ENCODE measurements at places on chromosomes 5 and 9.

- no peak for DNase-seq
Observed at GRCh38 chr5:88677376-88677895, 205.5 kb downstream of the MEF2C start.

DNA sequence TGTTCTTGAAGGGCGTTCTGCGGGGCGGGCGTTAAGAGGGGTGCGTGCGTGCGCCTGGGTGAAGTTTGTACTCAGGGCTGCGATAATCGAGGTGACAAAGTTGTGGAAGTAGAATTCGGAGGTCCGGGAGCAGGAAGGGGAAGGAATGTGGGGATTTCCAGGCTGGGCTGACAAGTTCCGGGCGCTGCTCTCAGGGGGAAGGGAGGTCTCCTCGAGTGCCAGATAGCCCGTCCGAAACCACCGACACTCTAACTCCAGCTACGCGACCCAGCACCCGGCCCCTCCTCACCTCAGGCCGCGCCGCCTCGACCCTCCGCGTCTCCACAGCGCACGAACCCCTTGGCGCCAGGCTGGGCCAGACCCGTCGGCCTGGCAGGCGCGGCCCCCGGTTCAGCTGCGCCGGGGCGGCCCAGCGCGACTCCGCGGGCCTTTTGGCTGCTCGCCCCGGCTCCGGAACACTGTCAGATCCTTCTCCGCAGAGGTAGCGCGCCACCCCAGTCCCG is at the start of gene IL6ST:
Gene IL6ST (minus strand): TSS at position 469 of the 503 bp plus-strand sequence. CDS start 18,685 bp downstream, outside the sequence.
- DNase-seq, result no peak

DNA sequence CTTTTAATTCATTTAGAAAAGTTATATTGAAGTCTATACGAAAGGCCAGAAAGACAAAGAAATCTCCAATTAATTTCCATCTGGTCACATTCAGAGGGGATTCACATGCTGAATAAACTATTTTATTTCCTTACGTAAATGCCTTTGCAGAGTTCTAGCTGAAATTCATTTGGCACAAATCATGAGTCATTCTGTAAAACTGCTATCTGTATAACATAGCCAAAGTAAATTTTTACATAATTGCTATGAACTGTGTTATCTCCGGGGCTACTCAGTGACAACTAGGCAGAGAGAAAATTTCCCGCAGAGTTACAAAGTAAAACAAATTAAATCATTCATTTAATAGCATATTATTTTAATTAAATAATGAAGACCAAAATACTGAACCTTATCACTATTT is 463.2 kb upstream of the ADAMTS16 start:
- no peak for DNase-seq

DNA sequence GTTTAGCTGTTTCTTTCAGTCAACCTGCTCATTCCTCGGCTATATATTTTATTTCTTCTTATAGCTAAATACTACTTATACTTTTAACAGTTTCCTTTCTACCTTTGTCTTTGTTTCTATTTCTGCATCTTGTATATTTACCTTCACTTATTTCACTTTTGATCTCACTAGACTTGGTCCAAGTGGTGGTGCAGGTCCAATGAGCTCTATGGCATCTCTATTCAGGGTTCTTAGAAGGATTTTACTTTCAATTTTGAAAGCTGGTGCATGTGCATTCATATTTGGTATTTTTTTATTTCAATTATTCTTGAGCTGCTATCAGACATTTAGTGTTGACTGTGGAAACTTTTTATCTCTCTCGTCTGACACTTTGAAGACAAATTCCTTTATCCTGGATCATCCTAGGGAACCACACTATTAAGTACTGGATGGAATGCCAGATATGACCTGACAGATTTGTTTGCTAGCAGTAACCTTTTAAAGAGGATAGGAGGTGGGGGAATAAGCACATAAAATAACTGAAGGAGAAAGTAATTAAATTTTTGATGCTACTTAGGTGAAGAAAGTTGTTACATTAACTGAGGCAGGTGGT is 123.1 kb upstream of the PJA2 start:
- DNase-seq, result no peak

GRCh38 chr9:114364134-114365041 is 23.4 kb downstream of the AKNA start:
- no peak for DNase-seq

GRCh38 chr9:127308652-127309434 is 44.3 kb downstream of the GARNL3 start:
- DNase-seq, result no peak

DNA sequence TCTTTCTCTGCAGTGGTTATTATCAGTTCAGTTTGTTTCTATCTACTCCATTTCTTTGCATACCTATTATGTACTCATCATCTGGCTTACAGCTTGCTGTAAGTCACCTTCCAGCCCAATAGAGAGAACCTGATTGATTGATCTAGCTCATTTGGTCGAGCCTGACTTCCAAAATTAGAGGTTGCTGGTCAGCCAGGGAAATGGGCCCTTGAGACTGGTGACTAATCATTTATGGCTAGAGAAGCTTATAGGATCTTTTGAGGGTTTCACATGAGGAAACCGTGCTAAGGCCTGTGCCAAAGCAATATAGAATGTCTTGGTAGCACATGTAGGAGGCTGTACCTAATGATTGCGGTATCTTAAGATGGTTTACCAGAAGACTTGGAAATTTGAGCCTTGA is 5.8 kb downstream of the SREK1 start:
- DNase-seq, result no peak
